ENCODE measurements at places on chromosomes 7 and 10.

- DNase-seq = no peak
Measured at GRCh38 chr7:76129836-76130235, 71.9 kb upstream of the SRRM3 start.

- no peak for DNase-seq
Measured at GRCh38 chr7:41403291-41403690, 299.6 kb downstream of the INHBA start.

- DNase-seq = no peak
Measured at GRCh38 chr10:84715911-84716310, 387.5 kb downstream of the CCSER2 start.

- DNase-seq = no peak
Measured at GRCh38 chr7:81330108-81330507, 411.3 kb upstream of the SEMA3C start.

GRCh38 chr7:1917221-1918062 lies 247.4 kb downstream of the ELFN1 start:
- no peak for DNase-seq

- no peak for DNase-seq
Measured at GRCh38 chr10:61627266-61627665, 35.5 kb upstream of the CABCOCO1 start.

All from NCI-H1105 treated with DMSO at 0.1 percent for 48 hours (cell line).